ENCODE measurements at places on chromosomes 11 and 22. TPM values are rescaled to one million over a fixed set of nuclear protein-coding genes. Genes with fewer than 3 reads are reported as not detected.

The KCNQ1OT1 gene
- total RNA-seq = 11.5 TPM

The IRF7 gene
- total RNA-seq = 18.1 TPM

The ZP1 gene
- total RNA-seq = not detected

The YAP1 gene
- total RNA-seq = 166 TPM

The PAMR1 gene
- 18.7 TPM for total RNA-seq

The RASGRP2 gene
- 14.9 TPM for total RNA-seq

The EMSY gene
- 39.2 TPM for total RNA-seq

The MUC5AC gene
- 0.18 TPM for total RNA-seq

The PATE2 gene
- not detected for total RNA-seq

The PLA2G3 gene
- total RNA-seq = not detected

The LDHAL6A gene
- 0.12 TPM for total RNA-seq

The C11orf52 gene
- total RNA-seq = 8.2 TPM

The RIMBP3B gene
- total RNA-seq = 0.12 TPM

The ACAT1 gene
- total RNA-seq = 160 TPM

The TTLL1 gene
- 11.1 TPM for total RNA-seq

The GLYATL2 gene
- 0.82 TPM for total RNA-seq

The OR8D1 gene
- total RNA-seq = not detected

The IGF2 gene
- 562 TPM for total RNA-seq

The NPAS4 gene
- 3.1 TPM for total RNA-seq

The PGGHG gene
- total RNA-seq = 38.4 TPM

The GLB1L2 gene
- total RNA-seq = 9.2 TPM

The SLC5A1 gene
- 0.58 TPM for total RNA-seq

The SPDYC gene
- not detected for total RNA-seq

The LRP4 gene
- 25.2 TPM for total RNA-seq

The OR2AG1 gene
- not detected for total RNA-seq

The SLC22A6 gene
- 9.7 TPM for total RNA-seq

The TSKU gene
- total RNA-seq = 19.0 TPM

The SRSF8 gene
- 31.8 TPM for total RNA-seq

The MRGPRE gene
- not detected for total RNA-seq

The SLC22A12 gene
- total RNA-seq = 4.6 TPM

The OR8K3 gene
- not detected for total RNA-seq

The CEND1 gene
- total RNA-seq = 0.12 TPM

The OR4S1 gene
- not detected for total RNA-seq

The APOL6 gene
- 7.6 TPM for total RNA-seq

The MAP6 gene
- 4.7 TPM for total RNA-seq

The HTR3A gene
- total RNA-seq = 0.18 TPM

The PHLDA2 gene
- total RNA-seq = 6.2 TPM

The FGF4 gene
- not detected for total RNA-seq

The MIEF1 gene
- 23.8 TPM for total RNA-seq

The MAJIN gene
- 0.70 TPM for total RNA-seq

The KCNQ1 gene
- total RNA-seq = 17.4 TPM

The SOX10 gene
- total RNA-seq = 1.9 TPM

The MYEOV gene
- 2.0 TPM for total RNA-seq

The GP1BB gene
- 16.9 TPM for total RNA-seq

The SYCE3 gene
- 0.58 TPM for total RNA-seq

The SPATA19 gene
- total RNA-seq = not detected

The LSP1 gene
- 23.6 TPM for total RNA-seq

The P2RY6 gene
- 1.5 TPM for total RNA-seq

The CD3E gene
- total RNA-seq = 0.82 TPM

The BIRC3 gene
- 4.4 TPM for total RNA-seq

The DEUP1 gene
- 0.29 TPM for total RNA-seq

The CHRNA10 gene
- 0.82 TPM for total RNA-seq

All from metanephros (tissue), 2 donors.